ENCODE measurements at places on chromosomes 16 and 17. TPM values are rescaled to one million over a fixed set of nuclear protein-coding genes. Genes with fewer than 3 reads are reported as not detected.

Gene OR2C1
- not detected for total RNA-seq

Gene SULT1A3
- total RNA-seq, result 20.7 TPM

- no peak overlapping the region for H3K27ac ChIP-seq
- peaks cover 8% of the 10 kb centered on the region for H3K4me1 ChIP-seq
- H3K36me3 ChIP-seq, result peaks cover 15% of the 10 kb centered on the region
- H3K27me3 ChIP-seq, result no peaks in the 10 kb centered on the region
Measured at GRCh38 chr16:66524601-66525164, 25.2 kb downstream of the TK2 start.

Gene METTL9
- total RNA-seq, result 175 TPM

Gene SLC16A5
- total RNA-seq, result 0.42 TPM
